ENCODE measurements at places on chromosomes 1 and 21.
A peak's percentile ranks its signal among the peaks of the same experiment; 100 is the strongest.

- peak; percentile 81 for DNase-seq
Measured at GRCh38 chr1:234610061-234610665, at the start of gene IRF2BP2. IRF2BP2 (minus strand) TSS chr1:234610178; CDS start chr1:234609494, 684 bp downstream.

DNA sequence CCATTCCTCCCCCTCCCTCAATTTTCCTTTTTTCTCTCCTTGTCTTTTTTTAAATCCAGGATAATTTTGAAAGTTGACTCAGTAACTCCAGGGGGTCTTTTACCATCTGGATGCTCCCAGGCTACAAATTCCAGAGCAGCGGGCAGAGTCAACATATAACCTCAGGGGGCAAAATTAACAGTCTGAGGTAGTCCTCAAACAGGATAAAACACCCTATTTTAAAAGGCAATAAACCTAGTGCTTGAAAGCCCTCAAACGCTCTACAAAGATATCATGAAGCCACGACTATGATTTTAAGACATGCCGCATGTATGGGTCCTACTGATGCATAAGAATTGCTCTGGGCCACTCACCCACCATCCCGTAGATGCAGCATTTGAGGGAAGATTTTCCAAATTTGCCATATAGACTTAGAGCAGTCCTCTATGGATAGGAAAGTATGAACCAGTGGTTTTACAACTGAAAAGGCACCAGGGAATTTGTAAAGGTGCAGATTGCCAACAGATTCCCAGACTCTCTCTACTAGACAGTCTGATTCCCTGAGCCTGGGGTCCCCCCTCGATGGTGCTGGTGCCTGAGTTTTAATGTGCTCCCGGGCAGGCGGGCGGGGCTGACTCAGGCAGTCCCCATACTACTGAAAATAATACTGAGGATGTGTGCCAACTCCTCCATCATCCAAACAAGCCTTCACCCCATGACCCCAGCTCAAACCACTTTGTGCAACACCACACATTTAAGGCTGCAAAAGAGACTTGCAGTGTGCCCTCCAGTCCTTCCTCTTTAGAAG, 37.2 kb downstream of the PTPN14 start:
- DNase-seq, result no peak

DNA sequence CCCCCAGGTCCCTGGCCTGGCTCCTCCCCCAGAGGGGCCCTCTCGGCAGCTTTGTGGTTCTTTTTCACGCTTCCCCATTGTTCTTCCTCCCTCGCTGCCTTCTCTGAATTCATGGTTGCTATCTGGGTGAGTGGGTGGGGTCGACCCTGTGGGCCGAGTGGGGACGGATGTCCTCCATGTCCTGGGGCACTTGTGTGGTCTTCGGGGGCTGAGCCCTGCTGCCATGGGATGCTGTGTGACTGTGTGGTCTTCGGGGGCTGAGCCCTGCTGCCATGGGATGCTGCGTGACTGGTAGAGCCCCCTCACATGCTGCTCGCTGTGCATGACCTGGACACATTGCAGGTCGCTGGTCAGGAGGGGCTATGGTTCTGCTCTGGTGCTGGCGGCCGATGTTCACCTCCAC, 21.6 kb upstream of the DIP2A start:
- no peak for DNase-seq

DNA sequence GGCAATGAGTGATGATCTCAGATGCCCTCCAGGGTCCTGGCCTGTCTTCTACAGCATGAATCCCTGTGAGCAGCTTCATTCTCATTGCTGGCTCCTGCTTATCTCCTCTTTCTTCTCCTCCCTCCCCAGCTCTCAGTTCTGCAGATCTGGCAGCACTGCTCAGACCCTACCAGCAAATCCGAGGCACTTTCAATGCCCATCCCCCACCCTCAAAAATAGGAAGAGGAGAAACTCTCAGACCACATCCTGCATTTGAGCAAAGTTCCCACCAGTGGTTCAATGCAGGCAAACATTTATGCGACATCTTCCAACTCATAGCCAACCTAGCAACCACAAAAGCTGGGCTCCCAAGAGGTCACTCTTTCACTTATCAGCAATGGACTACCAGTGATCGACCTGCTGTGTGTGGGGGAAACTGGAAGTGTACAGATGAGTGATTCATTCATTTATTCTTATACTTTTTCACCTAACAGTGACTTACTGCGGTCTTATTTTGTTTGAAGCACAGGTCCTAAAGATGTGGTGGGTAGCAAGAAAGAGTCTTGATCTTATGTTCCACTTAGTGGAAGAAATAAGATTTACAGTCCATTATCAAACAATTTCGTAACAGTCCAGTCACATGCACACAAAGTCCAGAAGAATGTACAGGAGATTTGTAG, 5.8 kb upstream of the CHI3L2 start:
- DNase-seq, result peak; percentile 83

DNA sequence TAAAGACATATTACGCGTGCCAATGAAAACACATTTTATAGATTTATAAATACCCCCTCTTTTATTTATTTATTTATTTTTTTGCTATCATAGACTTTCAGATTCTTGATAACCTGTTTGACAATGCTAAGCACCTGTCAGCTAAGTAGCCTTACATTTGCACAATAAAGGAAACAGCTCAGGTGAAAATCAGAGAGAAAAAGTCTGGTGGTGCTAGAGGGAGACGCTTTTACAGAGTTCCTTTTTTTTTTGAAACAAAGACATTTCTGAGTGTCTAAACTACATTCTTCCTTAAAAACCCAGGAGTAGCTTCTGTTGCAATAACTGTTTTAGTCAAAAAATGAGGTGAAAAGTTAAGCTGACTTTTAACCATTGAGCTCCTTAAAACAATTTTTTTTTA, 1611.6 kb downstream of the NCAM2 start:
- DNase-seq, result no peak

Data from CD4-positive, alpha-beta T cell treated with Interleukin-6 at 100 ng/mL for 8 hours (primary cell).